ENCODE measurements at places on chromosomes 5 and 9. TPM values are rescaled to one million over a fixed set of nuclear protein-coding genes. Genes with fewer than 3 reads are reported as not detected.

The PCDHAC1 gene
- not detected for total RNA-seq

DNA sequence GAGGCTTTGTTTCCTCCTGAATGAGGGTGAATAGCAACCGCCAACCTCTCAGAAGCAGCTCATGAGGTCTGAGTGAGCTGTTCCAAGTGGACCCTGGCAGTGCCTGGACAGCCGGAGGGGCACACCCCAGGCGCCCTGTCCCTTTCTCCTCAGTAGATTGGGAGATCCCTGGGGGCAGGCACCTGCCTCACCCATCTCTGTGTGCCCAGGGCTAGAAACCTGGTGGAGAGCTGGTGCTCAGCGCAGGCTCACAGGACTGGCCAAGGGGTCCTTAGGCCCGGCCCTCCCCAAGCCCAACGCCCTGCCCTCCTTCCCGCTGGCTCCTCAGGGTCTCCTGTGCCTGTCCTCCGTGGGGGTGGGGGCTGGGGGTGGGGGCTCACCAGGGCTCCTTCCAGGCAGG, 14.9 kb upstream of the MAPK9 start:
- H3K4me3 ChIP-seq, result no peak overlapping the region
- H3K4me1 ChIP-seq, result no peaks in the 10 kb centered on the region
- no peaks in the 10 kb centered on the region for H3K27me3 ChIP-seq
- H3K27ac ChIP-seq, result no peak overlapping the region
- H3K36me3 ChIP-seq, result no peaks in the 10 kb centered on the region

The SLC6A18 gene
- total RNA-seq, result not detected

DNA sequence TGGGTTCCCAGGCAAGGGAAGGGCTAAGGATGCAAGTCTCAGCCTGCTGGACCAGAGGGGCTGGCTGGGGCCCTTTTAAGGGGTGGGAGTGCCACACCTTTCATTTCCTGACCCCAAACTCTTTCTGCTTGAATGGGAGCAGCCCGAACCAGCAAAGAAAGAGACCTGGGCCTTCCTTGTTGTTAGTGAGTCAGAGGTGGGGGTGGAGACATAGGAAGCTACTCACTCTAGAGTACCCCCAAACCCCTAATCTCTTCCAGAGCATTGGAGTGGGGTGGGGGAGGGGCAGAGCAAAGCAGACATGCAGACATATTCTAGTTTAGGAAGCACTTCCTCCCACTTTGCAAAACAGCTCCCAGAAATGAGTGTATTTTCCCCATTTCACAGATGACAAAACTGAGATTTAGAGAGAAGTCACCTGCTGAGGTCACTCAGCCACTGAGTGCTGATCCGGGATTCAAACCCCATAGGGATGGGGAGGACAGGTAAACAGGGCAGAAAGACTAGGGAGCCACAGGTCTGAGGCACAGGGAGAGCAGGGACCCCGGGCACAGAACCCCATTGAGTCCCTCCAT, 6.0 kb upstream of the AQP3 start:
- DNase-seq, result peak; percentile 28
- H3K36me3 ChIP-seq, result peaks cover 6% of the 10 kb centered on the region
- no peak overlapping the region for H3K4me3 ChIP-seq
- no peaks in the 10 kb centered on the region for H3K27me3 ChIP-seq
- H3K4me1 ChIP-seq, result peaks cover 69% of the 10 kb centered on the region
- peak overlapping the region; percentile 94 for H3K27ac ChIP-seq

The TOR2A gene
- total RNA-seq, result 21.7 TPM

GRCh38 chr5:473551-474192, 30.7 kb downstream of the EXOC3 start:
- H3K4me3 ChIP-seq, result peak overlapping the region; percentile 82
- DNase-seq, result peak; percentile 27
- peaks cover 22% of the 10 kb centered on the region for H3K4me1 ChIP-seq
- H3K27me3 ChIP-seq, result peaks cover 7% of the 10 kb centered on the region
- H3K36me3 ChIP-seq, result peaks cover 21% of the 10 kb centered on the region

The CDC20B gene
- total RNA-seq, result 0.12 TPM

GRCh38 chr5:58760222-58760621, 177.3 kb downstream of the RAB3C start:
- peak overlapping the region; percentile 68 for H3K4me3 ChIP-seq
- peaks cover 21% of the 10 kb centered on the region for H3K4me1 ChIP-seq
- H3K27me3 ChIP-seq, result peaks cover 2% of the 10 kb centered on the region
- H3K36me3 ChIP-seq, result no peaks in the 10 kb centered on the region

The EGFLAM gene
- total RNA-seq, result not detected

GRCh38 chr5:34057118-34057517, 14.1 kb upstream of the C1QTNF3 start:
- H3K27ac ChIP-seq, result no peak overlapping the region
- H3K36me3 ChIP-seq, result no peaks in the 10 kb centered on the region
- H3K4me1 ChIP-seq, result no peaks in the 10 kb centered on the region
- no peak overlapping the region for H3K4me3 ChIP-seq

All from activated CD4-positive, alpha-beta T cell treated with anti-CD3 and anti-CD28 coated beads, Interleukin-2, amount 10 ng/mL, durations not matched to agents 7 days and 5 days (primary cell).